ENCODE measurements at places on chromosomes 1 and 21.

DNA sequence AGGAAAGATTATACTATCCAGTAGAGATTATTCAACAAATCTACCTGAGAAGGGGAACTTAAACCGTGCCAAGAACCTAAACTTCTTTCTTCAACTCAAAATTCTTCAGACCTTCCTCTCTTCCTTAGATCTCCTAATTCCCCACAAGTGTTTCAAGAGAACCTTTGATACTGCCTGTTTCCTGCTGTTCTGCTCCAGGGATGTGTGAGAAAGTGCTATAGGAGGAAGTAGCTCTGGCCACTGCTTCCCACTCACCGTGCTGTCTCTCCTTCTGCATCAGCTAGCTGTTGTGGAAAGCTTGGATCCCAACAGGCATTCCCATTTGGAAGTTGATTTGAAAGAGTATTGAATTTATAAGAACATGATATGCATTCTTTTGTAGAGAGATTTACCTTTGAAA is 4.5 kb upstream of the NOS1AP start:
- DNase-seq = no peak

DNA sequence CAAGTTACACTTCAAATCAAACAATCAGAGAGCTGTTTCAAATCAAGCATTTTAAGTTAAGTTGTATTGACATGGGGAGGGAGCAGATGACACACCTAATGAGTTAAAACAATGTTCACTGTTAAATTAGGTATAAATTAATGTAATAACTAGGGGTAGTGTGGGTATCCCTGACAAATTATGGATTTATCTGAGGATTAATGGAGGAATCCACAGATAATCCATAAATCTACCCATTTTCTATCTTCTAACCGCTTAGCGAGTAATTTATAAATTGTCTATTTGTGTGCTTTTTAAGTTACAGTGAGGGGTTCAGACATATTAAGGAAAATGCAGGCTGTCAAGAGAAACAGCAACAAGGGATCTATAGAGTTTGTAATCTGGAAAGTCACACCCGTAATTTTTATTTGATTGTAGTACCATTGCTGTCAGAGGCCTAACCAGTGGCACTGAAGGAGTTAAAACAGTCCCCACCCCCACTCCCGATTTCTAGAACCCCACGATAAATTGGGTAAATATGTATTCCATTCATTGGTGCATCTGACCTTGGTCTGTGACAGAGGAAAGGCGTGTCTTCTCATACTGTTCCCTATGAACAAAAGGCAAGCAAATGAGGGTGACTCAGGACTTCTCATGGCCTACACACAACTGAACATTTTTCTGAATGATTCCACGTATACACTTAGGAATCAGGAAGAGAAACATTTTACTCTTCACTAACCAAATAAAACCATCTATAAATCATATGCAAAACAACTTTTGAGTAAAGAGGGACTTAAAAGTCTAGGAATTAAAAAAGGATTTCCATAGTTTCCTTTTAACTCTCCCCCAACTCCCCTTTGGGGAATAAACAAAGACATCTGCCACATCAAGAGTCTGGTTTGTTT is 7.4 kb downstream of the IRF2BP2 start:
- DNase-seq = no peak

DNA sequence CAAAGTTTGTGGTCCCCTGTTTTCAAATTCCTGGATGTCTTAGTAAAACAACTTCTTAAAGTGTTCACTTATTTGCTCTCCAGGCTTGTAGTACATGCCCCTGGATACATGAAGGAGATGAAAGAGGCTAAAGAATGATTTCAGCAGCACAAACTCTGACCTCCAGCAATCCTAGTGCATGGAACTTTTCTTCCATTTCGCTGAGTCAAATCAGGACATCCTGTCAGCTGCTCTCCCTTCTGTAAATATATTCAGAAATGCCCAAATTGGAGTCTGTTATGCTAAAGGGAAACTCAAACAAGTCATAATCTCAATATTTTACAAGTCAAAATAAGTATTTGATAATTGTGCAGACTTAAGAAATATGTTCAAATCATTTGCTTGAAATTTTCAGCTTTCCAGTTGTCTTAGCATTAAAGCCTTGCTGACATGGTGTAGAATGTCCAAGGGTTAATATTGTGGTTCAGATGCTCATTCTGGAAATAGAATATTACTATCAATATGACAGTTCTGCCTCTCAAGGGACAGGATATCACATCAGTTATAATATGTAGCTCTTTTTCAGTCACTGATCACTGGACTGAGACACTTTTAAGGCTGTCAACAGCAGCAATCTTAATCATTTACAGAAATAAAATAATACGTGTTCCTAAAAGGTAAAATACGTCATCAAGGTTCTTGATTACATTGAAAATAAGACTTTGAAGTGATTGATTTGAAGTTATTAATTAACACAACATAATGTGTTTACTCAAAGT is 1157.3 kb downstream of the PLA2G4A start:
- no peak for DNase-seq

GRCh38 chr1:207812778-207813511 is 61.1 kb downstream of the CD46 start:
- no peak for DNase-seq

DNA sequence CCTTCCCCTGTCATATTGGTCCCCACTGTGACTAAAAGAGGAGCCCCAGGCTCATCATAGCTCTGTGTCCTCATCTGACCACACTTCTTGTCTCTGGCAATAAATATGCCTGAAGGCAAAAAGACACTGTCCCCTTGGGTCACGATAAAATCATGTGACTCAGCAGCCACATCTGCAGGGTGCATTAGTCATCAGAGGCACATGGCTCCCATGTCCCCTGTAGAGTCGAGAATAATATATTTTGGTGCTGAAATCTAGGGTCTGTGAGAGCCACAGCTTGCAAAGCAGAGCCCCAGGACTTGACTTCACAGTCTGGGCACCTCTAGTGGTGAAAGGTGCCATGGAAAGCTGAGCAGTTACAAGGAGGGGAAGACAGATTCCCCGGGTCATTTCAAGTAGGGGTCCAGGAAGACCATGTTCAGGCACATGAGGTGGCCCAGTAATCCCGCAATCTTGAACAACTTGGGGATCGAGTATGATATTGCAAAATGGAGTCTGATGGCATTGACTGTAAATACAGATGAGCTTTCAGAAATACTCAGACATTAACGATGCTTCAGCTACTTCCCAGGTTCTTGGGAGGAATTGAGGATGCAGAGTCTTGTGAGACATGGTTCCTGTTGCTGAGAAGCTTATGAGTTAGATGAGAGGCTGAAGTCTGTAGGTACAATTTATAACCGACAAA is 68.6 kb downstream of the SLC35F3 start:
- no peak for DNase-seq

GRCh38 chr1:221309723-221310122 is 430.5 kb downstream of the HLX start:
- DNase-seq = no peak

GRCh38 chr1:76865696-76866286 is 1.5 kb upstream of the ST6GALNAC5 start:
- DNase-seq = no peak

GRCh38 chr1:188027613-188028012 is 1198.9 kb downstream of the PLA2G4A start:
- no peak for DNase-seq

DNA sequence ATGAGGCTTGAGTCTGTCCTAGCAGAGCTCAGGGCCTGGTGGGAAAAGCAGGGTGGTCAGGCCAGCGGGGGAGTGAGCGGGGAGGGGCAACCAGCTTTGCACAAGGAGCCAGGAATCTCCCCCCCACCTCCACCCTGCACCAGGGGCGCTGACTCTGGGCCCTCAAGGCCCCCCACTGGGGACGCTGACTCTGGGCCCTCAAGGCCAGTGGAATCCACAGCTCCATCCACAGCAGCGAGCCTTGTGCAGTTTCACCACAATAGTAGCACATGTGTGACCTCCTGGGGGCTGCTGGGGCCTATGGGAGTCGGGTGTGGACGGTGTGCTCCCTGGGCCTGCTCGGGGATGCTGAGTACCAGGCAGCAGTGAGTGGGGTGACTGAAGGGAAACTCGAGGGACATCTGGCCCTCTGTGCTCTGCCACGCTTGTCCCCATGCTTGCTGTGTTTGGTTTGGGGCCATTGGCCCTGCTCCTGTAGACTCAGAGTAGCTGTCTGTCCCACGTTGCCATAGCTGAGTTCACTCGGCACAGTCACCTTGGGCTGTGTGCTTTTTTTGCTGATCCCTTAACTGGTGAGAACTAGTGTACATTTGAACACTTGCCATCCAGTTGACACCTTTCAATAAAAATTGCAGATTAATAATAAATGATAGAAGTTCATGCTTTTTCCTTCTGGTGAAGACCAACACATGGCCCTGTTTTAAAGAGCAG is 89.2 kb downstream of the ADARB1 start:
- no peak for DNase-seq

- DNase-seq = no peak
These were observed 2.3 kb downstream of the ZBTB37 start for GRCh38 chr1:173870252-173871075.

DNA sequence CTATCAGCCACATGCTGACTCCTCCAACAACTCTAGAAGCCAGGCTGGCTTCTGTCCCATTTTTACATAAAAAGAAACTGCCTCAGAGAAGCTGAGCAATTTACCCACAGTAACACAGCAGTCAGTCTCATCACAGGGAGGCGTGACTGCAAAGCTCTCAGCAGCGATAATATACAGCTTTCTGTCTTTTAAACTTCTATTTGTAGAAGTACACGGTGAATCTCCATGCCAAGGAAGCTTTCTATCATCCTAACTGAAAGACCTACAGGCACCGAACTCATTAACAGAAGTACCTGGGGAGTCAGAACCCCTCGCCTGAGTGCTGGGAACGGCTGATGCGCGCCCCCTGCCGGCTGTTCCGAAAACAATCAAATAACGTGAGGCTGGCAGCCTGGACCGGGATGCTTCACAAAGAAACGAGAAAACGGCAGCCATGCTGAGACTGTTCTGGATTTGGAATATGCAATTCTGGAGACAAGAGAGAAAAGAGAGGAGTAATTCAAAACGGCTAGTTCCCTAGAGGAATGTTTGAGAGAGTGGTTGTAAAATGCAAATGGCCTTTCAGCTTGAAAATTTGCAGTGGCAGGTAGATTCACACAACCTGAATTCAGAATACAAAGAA is 43.5 kb upstream of the RAB4A start:
- DNase-seq = peak; percentile 68

GRCh38 chr1:225230483-225230882 is 197.4 kb downstream of the LBR start:
- no peak for DNase-seq

GRCh38 chr21:42027822-42028765 is 17.9 kb upstream of the ZBTB21 start:
- no peak for DNase-seq

DNA sequence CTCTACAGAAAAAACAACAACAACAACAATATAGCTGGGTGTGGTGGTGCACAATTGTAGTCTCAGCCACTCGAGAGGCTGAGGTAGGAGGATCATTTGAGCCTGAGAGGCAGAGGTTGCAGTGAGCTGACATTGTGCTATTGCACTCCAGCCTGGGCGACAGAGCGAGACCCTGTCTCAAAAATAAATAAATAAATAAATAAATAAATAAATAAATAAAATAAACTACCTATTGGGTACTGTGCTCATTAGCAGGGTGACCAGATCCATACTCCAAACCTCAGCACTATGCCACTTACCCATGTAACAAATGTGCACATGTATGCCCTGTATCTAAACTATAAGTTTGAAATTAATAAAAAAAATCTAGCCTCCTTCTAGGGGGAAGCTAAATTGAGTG is 369.4 kb upstream of the AJAP1 start:
- no peak for DNase-seq

GRCh38 chr1:97160818-97161217 is 439.2 kb downstream of the PTBP2 start:
- no peak for DNase-seq

DNA sequence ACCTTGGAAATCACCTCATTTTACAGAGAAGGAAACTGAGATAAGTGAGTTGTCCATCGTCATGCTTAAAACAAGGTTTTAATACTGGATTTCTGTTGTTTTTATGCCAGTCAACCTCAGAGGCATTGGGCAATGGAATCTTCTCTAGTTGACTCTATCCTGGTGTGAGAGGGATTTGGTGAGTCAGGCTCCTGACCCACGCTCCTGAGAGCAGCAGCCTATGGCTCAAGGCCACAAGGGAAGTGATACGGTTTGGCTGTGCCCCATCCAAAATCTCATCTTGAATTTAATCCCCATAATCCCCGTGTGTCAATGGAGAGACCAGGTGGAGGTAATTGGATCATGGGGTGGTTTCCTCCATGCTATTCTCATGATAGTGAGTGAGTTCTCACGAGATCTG is 90.1 kb downstream of the TLR5 start:
- no peak for DNase-seq

- no peak for DNase-seq
These were observed 3.4 kb upstream of the PPOX start for GRCh38 chr1:161162806-161163205.
